ENCODE measurements at places on chromosomes 3 and 15. TPM values are rescaled to one million over a fixed set of nuclear protein-coding genes. Genes with fewer than 3 reads are reported as not detected.

Gene TGM5
- not detected for total RNA-seq

Gene GOLGA6B
- total RNA-seq = not detected

DNA sequence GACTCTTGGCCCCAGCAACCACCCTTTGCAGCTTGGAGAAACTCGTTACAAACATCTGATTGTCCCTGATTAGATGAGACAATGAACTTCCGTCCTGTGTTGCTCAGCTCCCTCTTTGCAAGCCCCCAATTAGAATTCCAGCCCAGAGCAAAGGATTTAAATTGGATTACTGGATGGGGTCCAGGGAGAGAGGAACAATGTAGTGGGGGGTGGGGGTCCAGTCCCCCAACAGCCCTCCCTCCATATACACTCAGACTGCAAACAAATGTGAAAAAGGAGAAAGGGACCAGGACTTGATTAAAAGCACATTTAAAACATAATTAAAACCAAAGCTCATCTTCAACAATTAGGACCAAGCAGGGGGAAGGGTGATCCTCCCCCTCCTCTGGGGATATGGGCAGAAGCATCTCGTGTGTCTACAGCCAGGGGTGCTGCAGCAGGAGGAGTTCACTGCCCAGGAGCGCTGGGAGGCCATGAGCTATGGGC is 71.7 kb upstream of the TMEM115 start:
- DNase-seq = no peak

GRCh38 chr3:4866866-4867265 is 112.4 kb upstream of the BHLHE40 start:
- DNase-seq = peak; percentile 99

GRCh38 chr3:149356630-149357029 is 20.8 kb downstream of the TM4SF1 start:
- no peak for DNase-seq

Gene CSPG4
- 86.8 TPM for total RNA-seq

DNA sequence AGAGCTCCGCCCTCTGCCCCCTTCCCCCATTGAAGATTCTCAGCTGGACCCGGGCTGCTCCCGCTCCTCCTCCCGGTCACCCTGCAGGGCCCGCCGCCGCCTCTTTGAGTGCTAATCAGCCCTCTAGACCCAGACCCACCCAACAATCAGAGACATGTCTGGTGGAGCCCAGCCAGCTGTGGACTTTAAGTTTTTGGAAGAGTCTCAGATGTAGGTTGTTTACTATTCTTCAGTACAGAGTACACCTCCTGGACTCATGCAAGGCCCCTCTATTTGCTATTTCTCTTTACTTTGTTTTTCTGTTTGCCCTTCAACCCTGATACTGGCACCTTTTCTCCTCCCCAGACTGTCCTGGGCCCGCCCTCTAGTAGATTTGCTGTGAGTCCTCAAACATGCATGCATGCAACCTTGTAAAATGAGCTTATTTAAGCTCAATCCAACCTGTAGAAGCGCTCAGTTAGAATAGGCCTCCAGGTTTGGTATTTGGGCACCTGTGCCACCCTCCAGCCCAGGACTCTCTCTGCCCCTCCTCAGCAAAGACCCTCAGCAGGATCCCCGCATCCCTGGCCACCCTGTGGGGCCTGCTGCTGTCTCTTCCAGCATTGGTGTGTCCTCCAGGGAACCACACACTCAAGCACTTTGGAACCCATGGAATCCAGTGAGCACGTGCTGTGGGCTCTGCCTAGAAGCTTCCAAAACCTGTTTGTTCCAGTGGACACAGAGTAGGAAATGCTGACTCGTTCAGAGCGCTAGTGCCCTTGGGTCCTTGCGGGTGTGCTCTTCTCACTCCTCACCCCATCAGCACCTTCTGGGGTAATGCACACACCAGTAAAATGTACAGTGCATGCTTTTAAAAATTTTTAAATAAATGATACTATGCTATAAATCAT is 4.6 kb downstream of the PRR23E start:
- DNase-seq = no peak

- no peak for DNase-seq
Observed at GRCh38 chr15:32659340-32660155, 18.0 kb downstream of the SCG5 start.

GRCh38 chr3:5343459-5343858 is 156.0 kb downstream of the EDEM1 start:
- no peak for DNase-seq

GRCh38 chr3:116154389-116154788 is 290.9 kb downstream of the LSAMP start:
- no peak for DNase-seq

Gene ZSCAN29
- total RNA-seq = 26.3 TPM

DNA sequence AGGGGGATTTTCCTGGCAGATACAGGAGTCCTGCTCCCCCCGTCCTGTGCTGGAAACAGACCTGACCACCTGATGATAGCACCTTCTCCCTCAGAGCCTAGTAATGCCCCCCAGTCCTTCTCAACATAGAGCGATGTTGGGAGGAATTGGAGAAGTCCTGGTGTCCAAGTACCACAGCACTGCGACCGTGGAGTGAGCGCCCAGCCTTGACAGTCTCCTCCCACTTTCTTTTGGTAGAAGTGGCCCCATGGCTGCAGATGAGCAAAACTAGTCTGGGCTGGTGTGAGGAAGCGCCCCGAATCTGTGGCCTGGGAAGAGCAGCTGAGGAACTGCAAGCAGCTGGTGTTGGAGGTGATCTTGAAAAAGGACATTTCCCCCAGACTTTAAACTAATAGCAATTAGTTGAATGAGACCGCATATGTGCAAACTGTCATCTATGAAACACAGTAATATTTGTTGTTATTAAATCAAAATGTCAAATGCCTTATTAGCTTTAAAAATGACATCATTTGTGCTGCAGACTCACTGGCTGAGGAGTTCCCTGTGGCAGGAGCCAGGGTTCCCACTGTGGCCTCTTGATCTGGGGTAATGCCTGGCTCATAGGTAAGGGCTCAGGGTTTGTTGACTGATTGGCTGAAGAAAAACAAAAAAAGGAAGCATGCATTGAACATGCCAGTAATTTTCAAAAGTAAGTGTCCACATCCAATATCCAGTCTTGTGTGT is 121.8 kb downstream of the CACNA2D3 start:
- DNase-seq = no peak

- DNase-seq = peak; percentile 95
Observed at GRCh38 chr3:127035677-127036076, 52.8 kb downstream of the PLXNA1 start.

DNA sequence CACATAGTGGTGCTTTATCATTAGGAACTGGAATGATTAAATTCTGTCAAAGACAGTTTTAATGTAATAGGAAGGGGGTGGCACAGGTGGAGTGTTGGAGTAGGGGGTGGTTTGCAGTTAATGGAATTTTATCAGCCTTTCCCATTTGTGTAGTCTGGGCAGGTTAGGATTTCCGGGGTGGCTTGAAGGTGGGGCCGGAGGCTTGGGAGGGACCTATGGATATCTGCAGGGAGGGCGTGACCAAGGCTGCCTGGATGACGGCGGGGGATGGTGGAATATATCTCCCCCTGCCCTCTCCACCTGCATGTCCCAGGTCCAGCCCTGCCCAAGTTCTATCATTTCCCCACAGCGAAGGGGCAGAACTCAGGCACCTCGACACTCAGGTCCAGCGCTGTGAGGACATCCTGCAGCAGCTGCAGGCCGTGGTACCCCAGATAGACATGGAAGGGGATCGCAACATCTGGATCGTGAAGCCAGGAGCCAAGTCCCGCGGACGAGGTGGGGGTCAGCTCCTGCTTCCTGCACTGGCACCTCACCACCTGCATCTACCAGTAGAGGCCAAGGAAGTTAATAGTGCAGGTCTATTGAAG is 15.5 kb downstream of the TTLL3 start:
- no peak for DNase-seq

GRCh38 chr3:183517607-183518006 is 37.9 kb downstream of the KLHL6 start:
- DNase-seq = no peak

- peak; percentile 27 for DNase-seq
Observed at GRCh38 chr15:96585484-96586386, 255.2 kb downstream of the NR2F2 start.

GRCh38 chr15:100383302-100384107 is 41.7 kb upstream of the ADAMTS17 start:
- DNase-seq = peak; percentile 11

DNA sequence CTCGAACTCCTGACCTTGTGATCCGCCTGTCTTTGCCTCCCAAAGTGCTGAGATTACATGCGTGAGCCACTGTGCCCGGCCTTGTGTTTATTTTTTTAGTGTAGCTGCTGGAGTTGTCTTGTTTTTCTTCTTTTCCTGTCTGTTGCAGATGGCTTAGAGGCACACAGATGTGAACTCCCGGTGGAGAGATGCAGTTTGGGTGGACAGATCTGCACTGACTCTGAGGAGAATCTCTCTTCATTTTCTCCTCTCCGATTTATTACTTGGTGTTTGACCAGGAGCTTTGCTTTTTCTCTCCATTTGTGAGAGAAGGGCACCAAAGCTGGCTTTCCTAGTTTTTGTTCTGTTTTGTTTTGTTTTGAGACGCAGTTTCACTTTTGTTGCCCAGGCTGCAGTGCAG is 62.7 kb downstream of the USP13 start:
- DNase-seq = no peak

Gene EIF4E3
- 0.64 TPM for total RNA-seq

DNA sequence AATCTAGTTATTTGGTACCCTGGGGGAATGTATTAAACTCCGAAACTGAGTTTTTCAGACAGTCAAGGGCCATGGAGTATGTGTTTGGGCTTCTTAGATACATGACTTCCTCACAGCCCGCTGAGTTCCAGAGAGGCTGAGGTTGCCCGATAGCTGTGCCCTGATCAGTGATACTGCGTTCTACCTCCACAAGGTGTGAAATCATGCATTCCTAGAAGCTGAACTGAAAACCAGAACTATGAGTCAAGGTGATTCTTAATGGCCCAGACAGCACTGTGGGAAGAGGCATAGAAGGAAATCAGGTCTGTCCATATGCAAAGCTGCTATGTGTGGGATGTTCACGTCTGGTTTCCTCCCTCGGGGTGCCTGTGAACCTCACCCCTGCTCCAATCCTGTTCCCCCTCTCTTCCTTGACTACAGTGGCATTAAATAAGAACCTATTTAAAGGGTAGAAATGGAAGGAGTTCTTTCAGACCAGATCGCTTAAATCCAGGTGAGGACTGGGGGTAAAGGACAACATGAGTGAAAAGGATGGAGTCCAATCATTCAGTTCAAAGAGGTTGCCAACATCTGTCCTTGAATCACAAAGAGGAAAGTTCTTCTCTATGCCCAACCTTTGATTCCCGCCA is 74.3 kb downstream of the MYO1E start:
- no peak for DNase-seq

Gene RUVBL1
- total RNA-seq = 83.8 TPM

Gene GABRG3
- total RNA-seq = not detected
